ENCODE measurements at places on chromosomes 6 and 20.

GRCh38 chr6:71621918-71622519 is 264.3 kb upstream of the RIMS1 start:
- DNase-seq: no peak

- DNase-seq: no peak
These were observed 41.8 kb upstream of the ARFGEF2 start for GRCh38 chr20:48879612-48880245.

- no peak for DNase-seq
These were observed 195.7 kb downstream of the PRL start for GRCh38 chr6:22101163-22101562.

GRCh38 chr6:37241775-37242428 is 15.7 kb upstream of the TBC1D22B start:
- DNase-seq: no peak

GRCh38 chr20:50838322-50838625 is 43.4 kb downstream of the BCAS4 start:
- DNase-seq: no peak

DNA sequence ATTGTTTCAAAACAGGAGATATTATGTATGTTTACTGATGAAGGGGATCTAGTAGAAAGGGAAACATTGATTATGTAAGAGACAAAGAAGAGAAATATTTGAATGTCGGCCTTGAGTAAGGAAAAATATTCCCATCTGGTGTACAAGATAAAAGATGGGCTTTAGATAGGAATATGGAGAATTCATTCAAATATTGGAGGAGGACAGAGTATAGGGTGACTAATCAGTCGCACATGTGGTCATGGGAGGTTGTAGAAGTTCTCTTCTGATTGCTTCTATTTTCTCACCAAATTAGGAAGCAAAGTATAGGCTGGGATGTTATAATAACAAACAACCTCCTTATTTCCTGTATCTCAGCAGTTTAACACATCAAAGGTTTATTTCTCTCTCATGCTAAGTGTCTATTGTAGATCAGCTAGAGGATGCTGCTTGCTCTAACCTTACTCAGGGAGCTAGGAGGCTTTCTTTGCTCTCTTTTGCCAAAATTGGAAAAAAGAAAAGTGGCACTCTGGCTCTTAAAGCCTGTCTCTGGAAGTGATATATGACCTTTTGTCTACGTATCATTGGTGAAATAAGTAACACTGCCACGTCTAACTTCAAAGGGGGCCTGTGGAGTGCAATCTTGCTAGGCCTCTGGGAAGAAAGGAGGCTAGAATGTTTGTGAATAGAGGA is 1.2 kb upstream of the HDDC2 start:
- no peak for DNase-seq

DNA sequence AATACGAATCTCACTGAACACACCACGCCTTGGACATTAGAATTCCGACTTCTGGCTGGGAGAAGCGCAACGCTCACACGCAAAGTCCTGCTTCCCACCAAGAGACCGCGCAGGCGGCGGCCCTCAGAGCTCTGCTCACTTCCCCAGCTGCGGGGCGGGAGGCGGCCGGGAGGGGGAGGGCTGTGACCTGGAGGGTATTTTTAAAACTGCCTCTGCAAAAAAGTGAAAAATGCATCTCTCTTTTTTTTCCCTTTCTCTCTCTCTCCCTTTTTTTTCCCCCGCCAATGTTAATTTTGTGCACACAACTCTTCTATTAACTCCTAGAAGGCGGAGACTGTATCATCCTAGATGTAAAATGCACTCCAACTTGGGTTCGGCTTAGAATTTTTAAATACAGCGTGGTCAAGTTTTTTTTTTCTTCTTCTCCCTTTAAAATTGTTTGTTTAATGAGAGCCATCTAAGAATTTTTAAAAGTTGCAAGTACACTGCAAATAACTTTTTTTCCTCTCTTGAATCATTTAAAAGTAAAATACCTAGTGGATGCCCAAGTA is 66.4 kb downstream of the STX11 start:
- DNase-seq: no peak

DNA sequence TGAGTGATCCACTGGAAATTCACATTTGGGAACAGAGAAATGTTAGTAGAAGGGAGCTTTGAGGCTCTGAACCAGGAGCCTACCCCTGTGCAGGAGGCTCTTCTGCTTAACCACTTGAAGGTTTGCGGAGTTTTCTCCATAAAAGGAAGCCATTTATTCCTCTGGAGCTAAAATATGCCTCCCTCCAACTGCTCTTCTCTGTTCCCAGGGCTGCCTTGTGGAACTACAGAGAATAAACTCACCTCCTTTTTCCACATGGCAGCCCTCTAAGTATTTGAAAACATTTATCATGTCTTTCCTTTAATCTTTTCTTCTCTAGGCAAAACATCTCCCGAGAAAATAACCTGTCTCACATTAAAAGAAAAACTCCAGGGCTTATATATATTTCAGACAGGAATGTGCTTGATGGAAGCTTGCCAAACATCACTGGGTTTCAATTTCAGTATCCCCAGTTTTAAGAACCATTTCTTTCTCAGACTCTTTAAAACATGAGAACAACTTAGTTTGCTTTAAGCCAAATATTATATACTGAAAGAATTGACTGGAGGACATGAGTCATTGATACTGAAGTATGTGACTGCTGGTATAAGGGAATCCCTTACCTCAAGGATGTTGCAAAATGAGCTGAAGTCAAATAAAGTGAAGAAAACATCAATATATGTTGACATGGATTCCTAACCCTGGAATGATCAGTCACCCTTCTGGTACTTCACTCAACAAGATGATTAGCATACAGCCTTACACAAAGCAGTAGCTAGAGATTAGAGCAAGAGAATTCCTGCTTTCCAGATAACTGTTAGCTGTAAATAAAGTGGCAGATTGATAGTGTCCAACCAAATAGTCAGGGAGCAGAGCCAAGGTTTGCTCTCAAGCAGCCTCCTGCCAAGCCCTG is 74.0 kb downstream of the ZBTB2 start:
- DNase-seq: no peak

DNA sequence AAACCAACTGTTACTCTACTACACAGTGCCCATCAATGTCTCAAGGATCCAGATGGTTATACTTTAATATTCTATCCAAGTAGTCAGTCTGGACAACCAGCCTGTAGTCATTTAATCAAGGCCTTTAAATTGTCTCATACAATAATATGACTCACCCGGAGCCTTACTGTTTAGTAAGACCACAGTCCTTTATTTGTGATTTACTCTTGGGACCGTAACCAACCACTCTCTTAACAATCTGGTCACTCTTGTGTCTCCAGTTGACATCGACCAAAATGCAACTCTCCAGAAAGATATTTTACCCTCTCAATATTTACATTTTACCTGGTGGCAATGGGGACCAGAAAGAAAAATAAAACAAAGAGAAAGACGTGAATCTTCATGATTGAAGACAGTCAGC is 14.9 kb downstream of the DEFB114 start:
- DNase-seq: no peak

DNA sequence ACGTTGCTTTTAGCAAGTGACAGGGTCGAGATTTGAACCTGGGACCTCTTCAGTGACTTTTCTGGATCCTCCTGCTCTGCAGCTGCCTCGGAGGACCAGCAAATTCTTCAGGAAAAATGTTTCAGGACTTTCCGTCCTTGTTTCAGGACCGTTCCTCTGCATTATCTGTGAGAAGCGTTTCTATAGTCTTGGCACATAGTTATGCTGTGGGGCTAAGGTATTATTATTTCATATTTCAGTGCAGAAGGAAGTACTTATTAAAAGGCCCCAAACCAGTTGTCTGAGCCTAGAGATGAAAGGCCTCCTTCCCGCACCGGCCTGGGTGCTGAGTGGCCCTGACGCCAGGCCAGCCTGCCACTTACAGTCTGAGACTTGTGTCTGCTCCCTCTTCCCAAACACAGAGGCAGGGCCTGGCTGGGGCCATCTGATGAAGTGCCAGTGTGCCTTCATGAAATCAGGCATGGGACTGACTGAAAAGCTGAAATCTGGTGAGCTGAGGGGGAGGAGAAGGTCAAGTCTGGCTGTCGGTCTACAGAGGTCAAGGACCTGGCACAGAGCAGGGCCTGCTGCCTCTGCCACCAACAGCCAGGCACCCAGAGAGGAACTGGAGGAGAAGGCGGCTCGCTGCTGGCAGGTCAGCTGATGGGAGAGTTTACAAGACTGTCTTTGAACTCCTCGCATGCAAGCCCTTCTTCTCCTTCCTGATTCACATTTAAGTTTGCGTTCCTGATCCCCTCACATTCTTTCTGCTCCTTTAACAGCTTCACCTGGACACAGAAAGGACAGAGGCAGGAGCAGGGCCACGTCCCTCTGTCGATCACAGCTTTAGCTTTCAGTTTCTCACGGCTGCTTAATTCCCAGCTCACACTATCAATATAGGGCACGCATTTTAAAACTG is 8.9 kb upstream of the QKI start:
- DNase-seq: peak; percentile 5

- DNase-seq: no peak
These were observed 29.0 kb downstream of the KCNG1 start for GRCh38 chr20:50993876-50994275.

DNA sequence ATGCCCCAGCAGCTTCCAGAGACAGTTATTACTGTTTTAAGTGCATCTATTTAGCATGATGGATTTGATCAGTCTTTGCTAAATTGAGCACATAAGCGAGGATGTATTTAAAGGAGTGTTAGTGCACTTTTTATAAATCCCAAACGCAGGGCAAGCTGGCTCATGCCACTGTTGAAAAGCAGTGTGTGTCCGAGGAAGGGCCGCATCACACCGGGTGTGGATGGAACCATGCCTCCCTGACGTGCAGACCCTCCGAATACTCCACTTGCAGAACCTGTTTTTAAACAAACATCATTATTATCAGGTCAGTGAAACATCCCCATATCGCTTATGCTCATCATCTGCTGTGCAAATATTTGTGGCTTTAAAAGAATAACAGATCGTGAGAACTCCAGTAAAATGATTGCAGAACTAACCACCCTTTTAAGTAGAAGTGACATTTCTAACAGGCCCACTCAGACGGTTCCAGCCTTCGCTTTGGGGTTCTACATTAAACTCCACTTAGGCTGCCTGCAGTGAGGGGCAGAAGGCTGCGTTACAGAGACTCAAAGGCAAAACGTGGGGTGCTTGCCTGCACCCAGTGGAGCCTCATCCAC is 190.1 kb downstream of the CDH4 start:
- DNase-seq: no peak

- no peak for DNase-seq
These were observed 40.8 kb upstream of the ATXN1 start for GRCh38 chr6:16802071-16802470.

DNA sequence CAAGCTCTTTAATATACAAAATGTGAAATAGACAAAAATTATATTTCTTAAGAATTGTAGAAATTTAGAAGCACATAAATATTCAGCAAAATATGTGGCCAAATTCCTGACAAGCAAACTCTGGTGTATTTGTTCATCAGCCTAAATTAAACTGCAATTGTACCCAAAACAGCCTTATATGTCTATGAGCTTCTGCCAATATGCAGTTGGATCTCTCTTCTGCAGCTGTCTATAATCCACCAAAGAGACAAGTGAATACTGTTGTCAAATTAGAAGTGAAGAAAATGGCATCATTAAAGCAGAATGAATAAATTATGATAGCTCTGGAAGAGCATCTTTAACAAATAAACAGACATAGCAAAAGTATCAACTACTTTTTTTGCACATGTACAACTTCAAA is 755.7 kb downstream of the GRIK2 start:
- no peak for DNase-seq

- no peak for DNase-seq
These were observed 24.3 kb upstream of the MRPS10 start for GRCh38 chr6:42241915-42242314.

DNA sequence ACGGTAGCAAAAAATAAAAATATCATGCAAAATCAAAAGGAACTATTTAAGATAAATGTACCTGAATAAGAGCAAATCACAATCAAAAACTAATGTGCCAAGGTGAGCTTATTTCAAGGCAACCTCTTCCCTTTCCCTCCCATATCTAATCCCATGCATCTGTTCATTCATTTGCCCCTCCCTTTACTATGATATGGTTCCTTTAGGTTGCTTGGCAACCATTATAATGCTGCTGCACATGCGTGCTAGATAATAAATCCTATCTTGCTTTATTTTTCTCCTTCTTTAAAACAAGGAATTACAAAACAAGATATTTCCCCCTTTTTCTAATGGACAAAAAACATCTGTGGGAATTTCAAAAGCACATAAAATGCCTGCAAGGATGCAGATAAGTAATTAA is 318.2 kb upstream of the POU3F2 start:
- no peak for DNase-seq

GRCh38 chr20:18683839-18684238 is 96.0 kb downstream of the DTD1 start:
- no peak for DNase-seq

GRCh38 chr6:41013466-41014153 is 25.4 kb downstream of the UNC5CL start:
- DNase-seq: no peak

DNA sequence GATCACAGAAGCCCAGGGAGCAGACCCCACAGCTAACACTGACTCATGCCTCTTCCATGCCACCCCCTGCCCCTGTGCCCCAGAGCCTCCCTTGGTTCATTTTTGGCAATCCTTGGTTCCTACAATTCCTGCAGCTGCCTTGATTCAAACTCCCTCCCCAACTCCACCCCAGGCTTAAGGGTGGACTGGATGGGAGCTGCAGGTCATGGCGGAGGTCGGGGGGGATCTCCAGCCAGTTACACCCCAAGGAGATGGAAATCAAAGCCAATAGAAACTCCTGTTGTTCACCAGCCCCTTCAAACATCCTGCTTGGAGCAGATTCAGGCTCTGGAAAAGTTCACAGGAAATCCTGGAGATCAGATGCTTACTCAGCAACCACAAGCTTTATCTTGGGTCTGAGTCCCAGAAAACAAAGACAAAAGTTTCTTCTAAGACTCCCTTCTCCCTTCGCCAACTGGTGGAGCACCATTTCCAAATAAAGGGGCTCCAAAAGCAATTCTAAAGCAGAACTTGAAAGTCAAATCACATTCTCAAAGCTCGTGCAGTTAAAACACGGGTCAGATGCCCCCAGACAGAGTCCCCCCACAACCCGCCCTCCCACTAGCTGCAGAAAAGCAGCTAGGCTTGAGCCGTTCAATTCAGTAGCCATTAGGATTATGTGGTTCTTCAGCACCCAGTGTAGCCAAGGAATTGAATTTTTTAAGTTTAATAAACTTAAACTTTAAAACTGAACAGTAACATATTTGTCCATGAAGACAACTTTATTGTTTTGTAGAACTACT is 149.5 kb downstream of the ANKRD60 start:
- no peak for DNase-seq

GRCh38 chr6:11760015-11760473 is 18.6 kb downstream of the ADTRP start:
- DNase-seq: no peak

DNA sequence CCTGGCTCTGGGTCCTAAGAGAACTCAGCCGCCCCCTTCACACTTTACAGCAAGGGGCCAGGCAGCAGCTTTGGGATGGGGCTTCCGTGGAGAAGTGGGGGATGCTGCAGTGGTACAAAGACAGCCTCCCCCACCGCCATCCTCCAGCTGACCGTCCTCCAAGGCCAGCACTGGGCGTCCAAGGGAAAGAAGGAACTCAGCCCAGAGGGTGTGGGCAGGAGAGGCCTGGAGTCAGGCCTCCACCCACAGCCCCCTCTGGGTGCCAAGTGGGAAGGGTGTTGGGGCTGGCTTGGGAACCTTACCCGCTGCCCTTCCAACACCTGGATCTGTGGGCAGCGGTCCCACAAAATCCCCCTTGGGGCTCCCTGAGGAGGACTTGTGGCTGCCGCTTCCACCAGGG is 13.1 kb downstream of the STMN3 start:
- no peak for DNase-seq

All from activated CD4-positive, alpha-beta T cell treated with anti-CD3 and anti-CD28 coated beads, Interleukin-2, amount 50 U/mL, for 16 hours (primary cell).